ENCODE measurements at places on chromosomes 4 and X. TPM values are rescaled to one million over a fixed set of nuclear protein-coding genes. Genes with fewer than 3 reads are reported as not detected.

- DNase-seq: no peak
These were observed 14.7 kb upstream of the SH3KBP1 start for GRCh38 chrX:19902110-19902509.

GRCh38 chrX:46819136-46819535 is 17.7 kb upstream of the RP2 start:
- DNase-seq: no peak

Gene PPP1R2C
- total RNA-seq: not detected

GRCh38 chr4:101921370-101921769 is 130.8 kb downstream of the BANK1 start:
- DNase-seq: no peak

GRCh38 chr4:39770471-39770870 is 72.5 kb downstream of the UBE2K start:
- DNase-seq: no peak

Gene UGT2A1
- not detected for total RNA-seq

Gene TRIM75
- not detected for total RNA-seq

- no peak for DNase-seq
These were observed 46.8 kb upstream of the GC start for GRCh38 chr4:71830497-71831190.

Gene LRCH2
- 5.9 TPM for total RNA-seq

- no peak for DNase-seq
These were observed 144.6 kb downstream of the KIT start for GRCh38 chr4:54802336-54802735.

GRCh38 chrX:152932598-152933175 is 34.8 kb downstream of the ZNF185 start:
- no peak for DNase-seq

DNA sequence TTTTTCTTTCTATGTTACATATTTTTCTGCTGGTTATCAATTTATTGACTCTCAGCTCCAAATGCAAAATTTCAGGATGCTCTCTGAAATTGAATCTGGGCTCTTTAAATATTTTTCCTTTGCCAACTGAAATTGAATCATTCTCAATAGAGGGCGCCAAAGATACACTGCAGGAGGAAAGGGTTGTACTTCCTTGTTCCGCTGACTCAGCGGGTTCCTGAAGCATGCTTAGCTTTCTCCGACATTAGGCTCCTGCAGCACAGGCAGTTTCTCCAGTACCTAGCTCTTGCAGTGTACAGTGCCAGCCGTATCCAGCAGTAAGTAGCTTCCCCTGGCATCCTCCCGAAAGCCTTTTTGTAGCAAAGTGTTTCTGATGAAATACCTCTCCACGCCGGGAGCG is 28.8 kb upstream of the CFAP47 start:
- no peak for DNase-seq

Gene MAOA
- 12.8 TPM for total RNA-seq

Gene SMPX
- not detected for total RNA-seq

Gene NAP1L5
- total RNA-seq: 7.9 TPM

DNA sequence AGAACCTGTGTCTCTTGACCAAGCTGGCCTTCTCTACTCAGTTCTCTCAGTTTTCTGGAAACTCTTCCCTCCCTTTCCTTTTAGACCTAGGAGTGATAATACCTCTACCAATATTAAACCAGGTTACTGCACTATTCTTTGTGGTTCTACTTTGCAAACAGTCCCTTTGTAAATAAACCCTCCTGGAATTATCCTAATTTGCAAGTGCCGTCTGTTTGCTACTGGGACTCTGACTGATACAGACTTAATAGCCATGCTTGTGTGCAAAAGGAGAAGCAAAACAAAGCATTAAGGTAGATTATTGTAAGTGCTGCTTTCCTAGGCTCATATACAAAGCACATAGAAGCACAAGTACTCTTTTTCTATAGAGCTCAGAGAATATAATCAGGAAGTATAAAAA is 507.0 kb downstream of the INPP4B start:
- DNase-seq: no peak

DNA sequence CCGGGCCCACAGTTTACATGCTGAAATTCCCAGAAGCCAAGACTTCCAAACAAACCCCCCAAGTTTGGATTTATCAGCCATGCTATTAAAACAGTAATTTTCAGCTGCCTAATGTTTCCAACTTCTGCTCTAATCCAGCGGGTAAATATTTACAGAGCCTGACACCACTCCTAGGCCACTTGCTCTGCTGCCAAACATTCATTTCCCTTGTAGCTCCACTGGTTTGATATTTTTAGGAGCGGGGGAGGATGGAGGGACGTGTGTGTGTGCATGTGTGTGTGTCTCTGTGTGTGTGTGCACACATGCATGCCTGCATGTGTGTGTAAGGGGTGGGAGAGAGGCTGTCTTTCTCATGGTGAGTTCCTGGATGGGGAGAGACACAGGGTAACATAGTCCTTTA is 115.7 kb upstream of the PJA1 start:
- no peak for DNase-seq

Gene ARX
- total RNA-seq: not detected

GRCh38 chrX:136812286-136812685 is 31.6 kb upstream of the ARHGEF6 start:
- no peak for DNase-seq

Gene SLC49A3
- total RNA-seq: 11.4 TPM

Gene XK
- total RNA-seq: 1.7 TPM

Gene CLCN5
- 11.5 TPM for total RNA-seq

- DNase-seq: peak; percentile 60
These were observed 775 bp downstream of the KCTD8 start for GRCh38 chr4:44447563-44448504.

Gene RBM47
- 21.0 TPM for total RNA-seq
